ENCODE measurements at places on chromosomes 5 and 9.

DNA sequence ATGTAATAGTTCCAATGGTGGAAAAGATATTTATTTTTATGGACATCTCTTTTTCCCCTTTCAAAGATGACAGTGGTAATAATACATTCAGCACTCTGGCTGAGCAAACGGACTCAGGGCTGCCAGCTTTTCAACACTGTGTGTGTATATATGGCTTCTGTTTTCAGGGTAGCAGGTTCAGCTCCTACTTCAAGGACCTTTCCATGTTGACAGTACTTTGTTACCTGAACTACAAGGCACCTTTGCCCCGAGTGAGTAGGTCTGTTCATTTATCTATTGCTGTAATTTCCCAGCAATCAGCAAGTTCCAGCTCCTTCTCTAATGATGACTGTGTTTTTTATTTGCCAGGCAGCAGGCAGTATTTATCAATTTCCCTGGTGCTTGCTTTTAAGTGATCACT lies 387.4 kb upstream of the KIF2A start:
- no peak for DNase-seq

- peak; percentile 33 for DNase-seq
Observed at GRCh38 chr5:179558932-179559283, 8.6 kb downstream of the RUFY1 start.

GRCh38 chr5:126138281-126138931 lies 284.8 kb upstream of the GRAMD2B start:
- no peak for DNase-seq

GRCh38 chr5:33827018-33827707 lies 64.6 kb downstream of the ADAMTS12 start:
- DNase-seq = no peak

DNA sequence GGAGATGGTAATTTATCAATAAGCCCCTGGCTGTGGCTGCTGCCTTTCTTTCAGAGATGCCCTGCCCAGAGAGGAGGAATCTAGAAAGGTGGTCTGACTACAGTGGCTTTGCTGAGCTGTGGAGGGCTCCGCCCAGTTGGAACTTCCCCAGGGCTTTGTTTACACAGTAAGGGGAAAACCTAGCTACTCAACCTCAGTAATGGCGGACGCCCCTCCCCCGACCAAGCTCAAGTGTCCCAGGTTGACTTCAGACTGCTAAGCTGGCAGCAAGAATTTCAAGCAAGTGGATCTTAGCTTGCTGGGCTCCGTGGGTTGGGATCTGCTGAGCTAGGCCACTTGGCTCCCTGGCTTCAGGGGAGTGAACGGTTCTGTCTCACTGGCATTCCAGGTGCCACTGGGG lies 865.4 kb upstream of the ACO1 start:
- DNase-seq = no peak

DNA sequence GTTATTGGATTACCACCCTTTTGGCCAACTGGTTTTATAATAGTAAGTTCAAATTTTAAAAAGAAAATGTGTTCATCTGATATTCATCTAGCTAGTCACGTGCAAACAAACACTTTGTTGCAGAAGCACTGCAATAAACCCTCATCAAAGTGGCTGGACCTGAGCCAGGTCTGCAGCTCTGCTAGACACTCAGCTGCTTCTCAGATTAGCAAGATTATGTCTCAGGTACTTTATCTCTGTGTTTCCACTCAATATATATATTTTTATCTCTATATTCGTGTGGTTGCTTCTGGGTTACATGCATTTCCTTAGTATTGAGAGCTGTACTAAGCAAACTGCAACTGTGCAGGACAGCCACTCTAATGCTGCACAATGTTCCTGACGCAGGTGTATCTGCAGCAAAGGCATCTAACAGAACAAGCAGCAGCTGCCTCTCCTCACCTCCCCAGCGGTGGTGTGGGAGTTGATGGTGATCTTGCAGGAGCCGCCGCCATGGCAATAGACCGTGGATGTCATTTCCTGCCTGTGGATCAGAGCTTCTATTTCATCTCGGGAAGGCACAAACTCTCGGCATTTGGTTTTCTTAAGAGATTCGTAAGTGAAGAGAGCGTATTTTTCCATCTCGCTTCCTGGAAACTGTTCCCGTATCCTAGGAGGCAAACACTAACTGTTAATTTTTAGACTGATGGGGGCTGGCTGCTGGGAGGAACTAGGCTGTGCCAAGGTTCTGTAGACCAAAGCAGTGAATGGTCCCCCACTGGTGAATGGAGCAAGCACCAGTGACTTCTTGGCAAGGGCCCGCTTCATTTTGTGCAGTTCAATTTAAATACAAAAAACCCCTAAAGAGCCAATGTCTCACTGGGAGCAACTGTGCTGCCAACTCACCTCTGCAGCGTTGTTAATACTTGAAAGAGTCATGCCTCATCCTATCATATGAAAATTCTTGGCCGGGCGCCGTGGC lies 56.7 kb upstream of the RETREG1 start:
- no peak for DNase-seq

DNA sequence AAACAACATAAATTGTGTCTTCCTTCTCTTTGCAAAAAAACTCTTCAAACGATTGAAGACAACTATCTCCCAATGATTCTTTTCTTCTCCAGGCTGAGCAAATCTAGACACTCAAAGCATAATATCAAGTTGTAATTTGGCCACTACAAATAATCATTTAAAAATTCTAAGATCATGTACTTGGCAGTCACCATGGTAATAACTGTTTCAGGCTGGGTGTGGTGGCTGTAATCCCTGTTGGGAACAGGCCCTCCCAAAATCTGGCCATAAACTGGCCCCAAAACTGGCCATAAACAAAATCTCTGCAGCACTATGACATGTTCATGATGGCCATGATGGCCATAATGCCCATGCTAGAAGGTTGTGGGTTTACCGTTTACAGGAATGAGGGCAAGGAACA lies 52.0 kb downstream of the PJA2 start:
- no peak for DNase-seq

- DNase-seq = no peak
Observed at GRCh38 chr9:72089451-72090130, 29.2 kb upstream of the C9orf57 start.

DNA sequence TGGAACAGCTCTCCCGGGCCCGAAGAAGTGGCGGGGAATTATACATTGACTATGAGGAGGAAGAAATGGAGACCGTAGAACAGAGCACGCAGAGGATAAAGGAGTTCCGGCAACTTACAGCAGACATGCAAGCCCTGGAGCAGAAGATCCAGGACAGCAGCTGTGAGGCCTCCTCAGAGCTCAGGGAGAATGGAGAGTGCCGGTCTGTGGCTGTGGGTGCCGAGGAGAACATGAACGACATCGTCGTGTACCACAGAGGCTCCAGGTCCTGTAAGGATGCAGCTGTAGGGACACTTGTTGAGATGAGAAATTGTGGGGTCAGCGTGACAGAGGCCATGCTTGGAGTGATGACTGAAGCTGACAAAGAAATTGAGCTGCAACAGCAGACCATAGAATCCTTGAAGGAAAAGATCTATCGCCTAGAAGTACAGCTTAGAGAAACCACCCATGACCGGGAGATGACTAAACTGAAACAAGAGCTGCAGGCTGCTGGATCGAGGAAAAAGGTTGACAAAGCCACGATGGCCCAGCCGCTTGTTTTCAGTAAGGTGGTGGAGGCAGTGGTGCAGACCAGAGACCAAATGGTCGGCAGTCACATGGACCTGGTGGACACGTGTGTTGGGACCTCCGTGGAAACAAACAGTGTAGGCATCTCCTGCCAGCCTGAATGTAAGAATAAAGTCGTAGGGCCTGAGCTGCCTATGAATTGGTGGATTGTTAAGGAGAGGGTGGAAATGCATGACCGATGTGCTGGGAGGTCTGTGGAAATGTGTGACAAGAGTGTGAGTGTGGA lies 129.5 kb upstream of the DMRT1 start:
- DNase-seq = no peak

GRCh38 chr5:59799668-59800346 lies 93.7 kb downstream of the PDE4D start:
- DNase-seq = peak; percentile 55

DNA sequence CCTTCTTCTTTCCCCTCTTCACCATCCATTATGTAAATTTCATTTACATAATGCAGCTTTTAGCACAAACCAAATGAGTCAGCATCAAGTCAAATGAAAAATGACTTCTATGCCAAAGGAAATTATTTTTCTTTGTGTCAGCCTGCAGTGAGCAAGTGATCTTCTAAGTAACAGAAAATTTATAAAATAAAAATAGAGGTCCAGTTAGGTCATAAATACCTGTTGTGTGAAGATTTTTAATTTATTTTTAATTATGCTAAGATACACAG lies 16.7 kb upstream of the THG1L start:
- DNase-seq = no peak

- no peak for DNase-seq
Observed at GRCh38 chr5:158611581-158611980, 488.1 kb downstream of the EBF1 start.

- no peak for DNase-seq
Observed at GRCh38 chr9:134611046-134611445, 30.6 kb upstream of the COL5A1 start.

DNA sequence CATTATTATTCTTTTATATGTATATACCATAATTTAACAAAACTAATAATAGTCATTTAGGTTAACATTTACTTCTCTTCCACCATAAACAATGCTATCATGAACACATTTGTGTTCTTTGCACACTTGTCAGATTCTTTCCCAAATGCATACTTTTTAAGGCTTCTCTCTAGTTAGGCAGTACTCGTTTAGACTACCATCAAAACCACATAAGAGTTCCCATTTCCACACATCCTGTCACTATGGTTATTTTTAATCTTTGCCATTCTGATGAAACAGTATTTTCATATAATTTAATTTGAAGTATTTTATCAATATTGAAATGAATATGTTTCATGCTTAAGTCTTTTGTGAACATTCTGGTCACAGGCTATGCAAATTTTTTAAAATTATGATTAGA lies 15.1 kb downstream of the DROSHA start:
- DNase-seq = no peak

DNA sequence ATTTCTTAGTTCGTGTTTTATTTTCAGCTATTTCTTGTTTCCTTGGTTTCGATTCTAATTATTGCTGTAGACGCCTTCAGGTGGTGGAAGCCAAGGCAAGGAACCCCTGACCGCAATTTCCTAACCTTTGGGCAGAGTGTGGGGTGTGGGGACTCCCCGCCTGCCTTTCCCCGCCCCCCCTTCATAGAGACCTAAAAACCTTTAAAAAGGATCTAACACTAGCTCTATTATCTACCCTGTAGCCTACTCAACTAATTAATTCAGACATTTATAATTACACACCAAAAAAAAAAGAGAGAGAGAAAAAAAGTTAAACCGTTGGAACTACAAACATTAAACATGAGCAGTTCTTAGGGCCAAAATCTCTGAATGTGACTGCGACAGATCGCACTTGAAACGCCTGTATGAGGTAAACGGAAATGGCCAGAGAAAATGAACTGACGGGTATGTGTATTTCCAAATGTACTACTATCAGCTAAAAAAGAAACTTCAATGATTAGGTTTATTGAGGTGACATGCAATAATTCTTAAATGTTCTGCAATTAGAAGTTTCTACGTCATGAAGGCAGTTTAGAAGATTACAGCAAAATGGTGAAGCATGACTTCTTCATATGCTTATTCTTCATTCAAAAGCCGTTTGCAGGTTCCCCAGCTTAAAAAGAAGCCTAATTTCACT lies 19.0 kb upstream of the FER start:
- no peak for DNase-seq

DNA sequence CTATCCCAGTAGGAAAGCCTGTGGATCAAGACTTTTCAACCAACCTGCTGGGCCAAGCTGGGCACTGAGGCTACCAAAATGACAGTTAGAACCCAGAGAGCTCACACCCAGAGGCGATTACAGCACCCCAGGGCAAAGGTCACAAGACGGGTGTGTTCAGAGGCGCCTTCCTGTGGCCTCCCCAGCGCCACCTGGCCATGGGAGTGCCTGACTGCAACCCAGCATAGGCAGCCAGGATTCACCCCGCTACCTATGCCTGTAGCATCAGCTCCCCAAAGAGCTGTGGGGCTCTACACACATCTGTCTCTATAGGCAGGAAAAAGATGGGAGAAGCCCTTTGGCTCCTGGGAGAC lies 33.5 kb downstream of the PDGFRB start:
- peak; percentile 50 for DNase-seq

DNA sequence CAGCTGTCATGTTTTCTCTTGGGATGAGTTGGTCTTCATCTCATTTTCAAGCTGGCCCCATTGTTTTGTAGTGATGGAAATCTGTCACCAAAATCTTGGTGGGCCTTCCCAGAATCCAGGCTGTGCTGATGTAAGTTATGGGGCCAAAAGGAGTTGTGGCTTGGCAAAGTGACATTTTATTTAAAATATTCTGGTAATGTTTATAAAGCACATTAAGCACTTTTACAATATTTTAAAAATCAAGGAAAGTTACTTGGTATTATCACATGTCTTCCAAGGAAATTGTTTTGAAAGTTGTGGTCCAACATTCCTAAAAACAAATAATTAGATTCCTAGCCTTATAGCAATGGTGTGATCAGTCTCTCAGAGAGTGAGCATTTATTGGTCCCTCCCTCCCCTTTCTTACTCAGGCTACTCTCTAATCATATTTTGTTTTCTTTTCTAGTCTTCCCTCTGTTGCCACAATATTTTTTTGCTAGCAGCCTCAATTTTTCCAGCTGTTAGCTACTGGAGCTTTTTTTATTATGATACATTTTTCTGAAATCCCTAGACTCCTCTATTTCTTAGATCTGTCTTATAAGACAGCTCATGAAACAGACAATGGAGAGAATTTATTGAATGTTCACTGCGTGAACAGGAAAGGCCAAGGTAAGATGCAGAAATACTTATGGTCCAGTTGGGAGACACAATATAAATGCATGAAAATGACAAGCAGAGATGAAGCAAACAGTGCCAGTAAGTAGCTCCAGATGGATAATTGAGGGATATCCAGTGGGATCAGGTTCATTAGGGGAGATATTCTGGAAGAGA lies 408.1 kb upstream of the ZNF608 start:
- DNase-seq = no peak

DNA sequence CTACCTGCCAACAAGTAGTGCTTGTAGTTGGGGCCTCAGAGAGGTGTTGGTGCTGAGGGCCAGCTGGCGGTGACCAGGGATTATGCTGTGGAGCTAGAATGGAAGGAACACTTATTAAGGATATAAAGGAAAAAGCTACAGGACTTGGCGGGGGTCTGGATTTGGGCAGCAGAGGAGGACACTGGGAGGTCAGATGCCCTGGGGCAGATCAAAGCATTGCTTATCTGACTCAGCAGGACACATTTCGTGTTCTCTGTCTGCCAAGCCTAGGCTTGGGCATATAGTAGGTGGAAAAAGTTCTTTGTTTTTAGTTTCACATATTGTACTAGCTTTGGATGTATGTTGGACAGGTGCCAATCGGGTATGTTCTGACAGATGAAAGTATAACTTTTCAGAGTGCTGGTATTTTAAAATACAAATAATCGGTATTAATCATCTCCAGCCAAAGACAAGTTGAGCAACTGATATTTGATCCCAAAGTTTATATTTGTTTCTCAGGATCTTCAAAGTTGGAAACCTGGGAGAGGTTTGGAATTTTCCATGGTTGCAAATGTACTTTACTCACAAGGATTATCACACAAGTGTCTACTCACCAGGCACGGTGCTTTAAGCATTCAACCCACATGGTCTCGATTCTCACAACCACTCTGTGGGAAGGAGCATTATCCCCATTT lies 69.4 kb downstream of the IQGAP2 start:
- DNase-seq = no peak

Data from RKO (cell line).